ENCODE measurements at places on chromosomes 7 and 10.

GRCh38 chr10:109975244-109976190, 32.3 kb upstream of the ADD3 start:
- no peak for DNase-seq

GRCh38 chr7:148623586-148624282, 33.2 kb downstream of the C7orf33 start:
- no peak for DNase-seq

GRCh38 chr10:79243181-79244067, 103.8 kb upstream of the PPIF start:
- no peak for DNase-seq

GRCh38 chr7:128247640-128248194, 6.6 kb downstream of the LEP start:
- no peak for DNase-seq

DNA sequence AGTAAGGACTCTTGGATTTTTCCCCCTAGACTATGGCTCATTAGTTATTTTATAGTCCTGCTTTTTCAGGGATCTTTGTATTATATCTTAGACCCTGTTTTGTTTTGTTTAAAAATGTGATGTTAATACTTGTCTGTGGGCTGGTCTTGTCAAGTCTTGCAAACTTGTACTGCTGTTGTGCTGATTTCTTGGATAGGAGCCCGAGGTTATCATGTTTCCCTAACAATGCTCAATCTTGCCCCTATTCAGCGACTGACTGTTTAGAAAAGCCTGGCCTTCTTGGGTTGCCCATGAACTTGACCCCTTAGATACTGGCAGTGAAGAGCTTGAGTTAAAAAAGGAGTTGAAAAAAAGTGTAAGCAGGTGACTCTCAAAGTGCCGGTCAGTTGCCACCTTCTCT, 115.7 kb downstream of the KIAA1217 start:
- no peak for DNase-seq

DNA sequence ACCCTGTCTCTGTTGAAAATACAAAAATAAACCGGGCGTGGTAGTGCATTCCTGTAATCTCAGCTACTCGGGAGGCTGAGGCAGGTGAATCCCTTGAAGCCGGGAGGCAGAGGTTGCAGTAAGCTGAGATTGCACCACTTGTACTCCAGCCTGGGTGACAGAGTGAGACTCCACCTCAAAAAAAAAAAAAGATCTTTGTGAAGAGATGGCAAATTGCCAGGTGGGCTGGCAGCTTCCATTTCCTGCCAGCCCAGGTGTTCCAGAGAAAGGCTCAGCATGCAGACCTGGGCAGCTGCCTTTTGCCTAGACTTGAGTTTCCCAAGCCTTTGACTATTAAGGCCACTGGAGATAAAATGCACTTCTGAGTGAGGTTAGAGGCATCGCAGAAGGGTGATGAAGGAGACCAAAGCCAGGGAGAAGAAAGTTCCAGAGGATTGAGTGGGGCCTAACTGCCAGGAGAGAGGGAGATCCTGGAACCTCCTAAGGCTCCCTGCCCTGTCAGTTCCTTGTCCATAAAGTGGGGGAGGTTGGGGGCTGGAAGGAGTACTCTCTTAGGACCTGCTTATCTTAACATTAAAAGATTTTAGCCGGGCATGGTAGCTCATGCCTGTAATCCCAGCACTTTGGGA, 10.0 kb upstream of the DDIT4 start:
- no peak for DNase-seq

- DNase-seq = no peak
Observed at GRCh38 chr10:7596356-7596755, 70.4 kb downstream of the ITIH5 start.

DNA sequence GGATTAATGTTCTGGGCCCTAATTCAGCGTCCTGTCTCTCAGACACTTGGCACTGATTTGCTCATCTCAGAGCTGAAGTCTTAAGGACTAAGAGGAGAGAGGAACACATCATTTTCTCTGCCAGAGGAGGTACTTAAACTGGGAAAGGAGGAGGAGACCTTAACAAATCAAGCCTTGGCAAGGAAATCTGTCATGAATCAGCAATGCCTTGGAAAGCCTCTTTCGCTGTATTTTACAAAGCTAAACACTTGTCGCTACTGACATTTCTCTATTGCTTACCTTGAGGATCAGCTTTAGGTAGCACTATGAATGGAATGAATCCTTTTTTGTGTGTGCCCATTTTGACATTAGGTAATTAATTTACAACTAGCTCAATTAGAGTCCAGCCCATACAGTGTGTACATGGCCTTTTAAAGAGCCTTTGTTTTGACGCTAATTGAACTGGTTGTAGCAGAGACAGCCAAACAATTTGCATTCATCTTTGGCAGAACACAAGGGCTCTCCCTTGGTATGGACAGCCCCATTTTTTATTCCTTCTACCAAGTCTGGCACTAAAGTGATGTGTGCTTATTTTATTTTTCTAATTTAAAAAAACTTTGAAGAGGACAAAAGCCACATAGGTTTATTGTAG, 37.4 kb downstream of the AUTS2 start:
- no peak for DNase-seq

DNA sequence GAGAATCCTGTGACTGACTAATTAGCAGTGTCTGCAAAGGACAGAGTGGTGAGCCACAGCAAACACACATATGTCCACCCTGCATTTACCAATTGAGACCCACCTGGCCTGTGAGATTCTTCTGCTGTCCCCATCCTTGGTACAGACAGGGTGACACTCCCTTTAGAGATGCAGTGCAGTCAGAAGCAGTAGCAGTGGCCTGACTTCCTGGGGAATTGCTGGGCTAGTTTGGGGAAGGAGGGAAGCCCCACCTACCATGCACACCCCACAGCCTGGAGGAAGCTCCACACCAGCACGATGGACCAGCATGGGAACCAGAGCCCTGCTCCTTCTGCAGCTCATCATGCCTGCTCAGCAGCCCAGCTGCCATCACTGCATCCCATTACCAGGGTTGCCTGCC, 924.9 kb upstream of the ZNF722 start:
- DNase-seq = no peak

DNA sequence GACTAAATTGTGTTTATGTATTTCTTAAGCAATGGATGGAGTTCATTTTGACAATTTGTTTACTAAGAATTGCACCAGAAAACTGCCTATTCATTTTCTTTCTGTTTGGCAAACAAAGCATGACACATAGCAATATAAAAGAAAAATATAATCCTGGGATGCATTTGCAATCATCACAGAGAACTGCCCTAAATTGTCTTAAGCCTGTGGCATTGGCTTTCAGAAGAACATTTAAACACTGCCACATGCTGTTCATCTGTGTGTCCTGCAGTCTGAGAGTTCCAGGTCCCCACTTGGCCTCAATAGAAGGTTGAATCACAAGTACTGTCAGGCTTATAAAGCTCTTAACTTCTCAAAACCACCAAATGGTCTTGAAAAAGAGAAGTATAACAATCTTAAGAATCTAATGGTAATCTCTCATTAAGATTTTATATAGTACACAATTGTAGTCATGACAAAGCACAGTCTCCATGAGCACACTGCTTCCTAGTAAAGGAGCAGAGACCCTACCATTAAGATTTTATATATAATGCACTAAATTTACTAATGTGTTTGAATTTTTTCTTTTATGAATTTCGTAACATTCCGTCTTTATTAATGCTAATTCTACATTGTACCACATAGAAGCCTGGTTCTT, 29.9 kb downstream of the RNLS start:
- no peak for DNase-seq

- DNase-seq = no peak
Observed at GRCh38 chr7:81623251-81623855, 146.5 kb downstream of the HGF start.

GRCh38 chr10:15137636-15138035, 30.9 kb downstream of the NMT2 start:
- DNase-seq = no peak

- DNase-seq = no peak
Observed at GRCh38 chr10:124448696-124449169, 1.1 kb downstream of the NKX1-2 start.

GRCh38 chr10:80492848-80493521, 38.9 kb downstream of the TSPAN14 start:
- DNase-seq = no peak

DNA sequence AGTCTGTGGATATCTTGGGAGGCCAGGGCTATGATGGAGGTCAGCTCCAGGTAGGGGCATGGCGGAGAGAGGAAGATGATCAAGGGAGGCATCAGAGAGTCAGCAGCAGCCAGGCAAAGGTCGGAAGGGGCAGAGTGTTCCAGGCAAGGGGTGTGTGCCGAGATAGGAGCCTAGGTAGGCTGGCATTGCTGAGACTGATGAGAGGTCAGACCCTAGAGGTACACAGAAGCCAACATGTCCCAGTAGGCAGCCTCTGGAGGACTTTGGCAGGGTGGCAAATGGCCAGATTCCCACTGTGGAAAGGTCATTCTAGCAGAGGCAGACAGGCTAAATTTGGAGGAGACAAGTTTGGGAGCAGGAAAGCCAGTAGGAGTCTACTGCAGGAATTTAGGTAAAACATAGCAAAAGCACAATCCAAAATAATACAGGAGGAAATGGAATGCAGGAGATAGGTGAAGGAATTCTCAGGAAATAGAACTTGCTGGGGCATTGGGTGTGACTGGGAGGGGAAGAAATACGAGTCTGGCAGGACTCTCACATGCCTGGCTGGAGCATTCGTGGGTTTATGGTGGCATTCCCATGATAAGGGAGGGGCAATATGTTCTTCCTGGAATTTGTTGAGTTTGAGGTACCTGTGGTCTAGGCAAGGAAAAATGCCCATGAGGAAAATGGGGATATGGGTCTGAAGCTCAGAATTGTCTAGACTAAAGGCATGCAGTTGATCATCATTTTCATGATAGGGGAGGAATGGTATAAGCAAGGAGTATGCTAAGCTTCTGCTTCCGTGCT, 25.7 kb downstream of the TMEM176A start:
- DNase-seq = no peak

DNA sequence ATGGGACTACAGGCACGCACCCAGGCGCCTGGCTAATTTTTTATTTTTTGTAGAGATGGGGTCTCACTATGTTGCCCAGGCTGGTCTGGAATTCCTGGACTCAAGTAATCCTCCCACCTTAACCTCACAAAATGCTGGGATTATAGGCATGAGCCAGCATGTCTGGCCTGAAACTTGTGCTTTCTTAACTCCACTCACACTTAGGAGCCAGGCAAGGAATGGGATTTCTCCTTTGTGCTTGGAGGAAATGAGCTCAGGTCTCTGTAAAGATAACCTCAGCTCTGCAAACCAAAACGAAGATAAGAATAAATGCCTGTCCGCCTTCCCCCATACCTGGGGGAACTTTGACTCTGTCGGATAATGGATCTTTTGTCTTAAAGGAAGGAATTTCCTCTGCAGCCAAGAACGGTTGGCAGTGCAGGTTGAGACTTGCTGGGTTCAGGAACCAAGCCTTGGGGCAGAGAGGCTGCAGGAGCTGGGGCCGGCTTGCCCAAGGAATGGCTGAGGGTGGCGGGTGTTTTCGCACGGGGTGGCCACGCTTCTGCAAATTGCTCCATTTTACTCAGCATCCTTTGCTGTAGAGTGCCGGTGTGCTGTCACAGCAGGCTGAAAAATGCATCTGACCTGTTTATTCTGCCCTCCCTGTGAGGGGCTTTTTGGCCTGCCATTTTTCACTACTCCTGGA, 174.2 kb downstream of the KIAA1217 start:
- no peak for DNase-seq

DNA sequence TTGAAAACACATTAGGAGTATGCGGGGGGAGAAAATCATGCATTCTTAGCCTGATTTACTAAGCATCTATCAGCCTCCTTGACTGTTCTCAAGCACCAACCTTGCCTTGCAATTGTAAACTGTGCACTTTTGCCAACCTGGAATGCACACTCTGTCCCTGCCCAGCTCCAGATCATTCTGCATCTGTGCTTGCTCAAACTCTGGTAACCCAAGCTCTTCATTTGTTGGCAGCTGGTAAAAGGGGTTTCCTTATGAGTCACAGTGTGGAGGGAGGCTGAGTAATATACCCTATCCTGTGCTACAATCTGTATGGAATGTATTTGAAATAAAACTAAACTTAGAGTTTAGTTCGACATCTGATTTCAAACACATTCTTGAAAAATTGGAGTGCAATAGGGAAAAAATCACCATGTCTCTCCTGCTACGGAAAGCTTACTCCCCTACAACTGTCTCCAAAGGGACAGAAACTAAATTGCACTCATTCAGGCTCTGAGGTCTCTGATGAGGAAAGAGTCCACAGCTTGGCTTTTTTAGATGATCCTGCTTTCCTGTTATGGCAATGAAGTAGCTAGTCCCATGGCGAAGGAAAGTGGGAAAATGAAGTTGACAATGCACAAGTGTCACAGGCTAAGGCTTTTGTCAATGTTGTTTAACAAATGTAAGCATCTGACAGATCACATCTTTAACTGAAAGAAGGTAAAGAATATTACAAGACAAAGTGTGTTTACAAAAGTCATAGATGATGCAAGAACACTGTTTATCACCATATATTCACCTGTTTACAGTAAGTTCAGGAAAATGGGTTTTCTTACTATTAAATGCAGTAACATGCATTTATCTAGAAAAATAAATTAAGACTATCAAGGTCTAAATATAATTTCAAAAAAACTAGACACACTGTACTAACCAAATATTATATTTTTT, 61.9 kb downstream of the TES start:
- DNase-seq = no peak

DNA sequence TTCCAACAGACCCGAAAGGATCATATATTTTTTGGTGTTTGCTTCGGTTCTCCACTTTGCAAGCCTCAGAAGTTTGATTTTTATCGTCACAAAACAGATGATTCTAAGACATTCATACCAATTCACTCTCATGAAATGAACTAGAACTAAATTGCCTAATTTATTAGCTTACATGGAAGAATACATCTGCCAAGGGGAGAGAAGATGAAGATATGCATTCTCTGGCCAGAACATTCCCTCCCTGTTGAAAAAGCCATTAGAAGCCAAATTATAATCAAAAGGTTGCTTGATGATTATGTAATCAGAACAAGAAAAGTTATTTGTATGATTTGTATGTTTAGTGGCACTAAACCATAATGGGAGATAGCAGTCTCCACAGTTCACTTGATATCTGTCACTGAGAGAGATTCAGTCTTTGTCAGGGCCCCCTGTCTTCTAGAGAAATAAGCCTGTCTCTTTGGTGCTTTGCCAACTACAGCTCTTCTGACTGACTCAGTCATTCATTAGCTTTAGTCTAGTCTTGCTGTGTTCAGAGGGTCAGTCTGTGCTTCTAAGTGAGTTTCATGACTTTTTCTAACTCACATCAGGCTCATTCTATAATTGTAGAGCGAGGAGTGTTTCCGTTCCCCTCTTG, 95.3 kb upstream of the GNAI1 start:
- DNase-seq = no peak

DNA sequence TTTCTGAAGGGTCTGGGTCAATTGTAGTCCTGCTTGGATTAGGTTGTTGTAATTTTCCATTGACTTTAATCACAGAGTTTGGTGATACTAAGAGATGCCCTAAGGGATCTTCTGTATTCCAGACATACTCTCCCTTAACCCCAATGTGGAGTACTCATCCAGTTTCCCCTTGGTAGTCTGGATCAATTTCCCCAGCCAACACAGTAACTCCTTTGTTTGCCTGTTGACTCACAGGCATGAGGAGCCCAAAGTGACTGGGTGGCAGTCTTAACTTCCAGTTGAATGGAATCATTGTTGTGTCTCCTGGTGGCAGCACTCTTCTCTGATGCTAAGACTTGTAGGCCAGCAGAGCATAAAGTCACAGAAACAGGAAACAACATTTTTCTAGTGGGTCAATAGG, 41.5 kb upstream of the PIK3CG start:
- DNase-seq = no peak

- no peak for DNase-seq
Observed at GRCh38 chr10:44569193-44570091, 184.5 kb upstream of the CXCL12 start.

- DNase-seq = no peak
Observed at GRCh38 chr7:143172354-143172753, 10.9 kb upstream of the TAS2R39 start.

Data from stimulated activated CD8-positive, alpha-beta memory T cell treated with anti-CD3 and anti-CD28 coated beads, Interleukin-2, amount 100 ng/mL, for 1 hour (primary cell).